CD4-positive, CD25-positive, alpha-beta regulatory T cell (primary cell): ENCODE measurements at places on chromosomes 12 and 14. TPM values are rescaled to one million over a fixed set of nuclear protein-coding genes. Genes with fewer than 3 reads are reported as not detected.

Gene DCAF4
- total RNA-seq, result 32.6 TPM

Gene RIN3
- total RNA-seq, result 120 TPM

DNA sequence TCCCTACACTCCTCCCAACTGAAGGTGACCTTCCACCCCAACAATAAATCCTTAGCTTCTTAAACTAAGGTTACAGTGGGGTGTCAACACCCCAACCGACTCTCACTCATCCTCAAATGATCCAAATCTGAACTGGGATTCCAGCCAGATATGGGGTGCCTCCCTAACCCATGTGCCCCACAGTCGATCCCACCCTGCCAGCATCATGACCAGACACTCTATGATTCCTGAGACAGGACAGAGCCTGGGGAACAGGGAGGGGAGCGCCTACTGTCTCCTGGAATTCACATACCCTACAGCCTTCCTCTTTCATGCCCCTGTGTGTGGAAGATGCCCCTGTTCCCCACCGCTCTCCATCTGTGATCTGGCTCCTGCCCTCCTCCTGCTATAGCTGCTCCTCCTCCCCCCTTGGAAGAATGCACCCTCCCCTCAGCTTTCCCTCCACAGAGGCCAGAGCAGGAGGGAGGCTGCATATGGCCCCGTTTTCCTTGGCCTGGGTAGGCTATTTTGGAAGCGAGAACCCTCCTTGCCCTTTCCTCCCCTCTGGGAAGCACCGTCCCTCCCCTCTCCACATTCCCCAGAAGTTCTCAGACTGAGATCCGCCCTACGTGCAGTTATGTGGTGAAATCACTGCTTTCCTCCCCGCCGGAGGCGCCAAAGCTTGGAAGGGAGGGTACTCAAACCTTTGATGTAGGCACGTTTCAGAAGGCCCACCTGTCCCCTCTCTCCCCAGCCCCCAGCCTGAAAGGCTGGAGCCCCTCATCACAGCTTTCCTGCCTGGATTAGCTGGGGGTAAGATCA lies 48.0 kb downstream of the SMUG1 start:
- no peak for DNase-seq

DNA sequence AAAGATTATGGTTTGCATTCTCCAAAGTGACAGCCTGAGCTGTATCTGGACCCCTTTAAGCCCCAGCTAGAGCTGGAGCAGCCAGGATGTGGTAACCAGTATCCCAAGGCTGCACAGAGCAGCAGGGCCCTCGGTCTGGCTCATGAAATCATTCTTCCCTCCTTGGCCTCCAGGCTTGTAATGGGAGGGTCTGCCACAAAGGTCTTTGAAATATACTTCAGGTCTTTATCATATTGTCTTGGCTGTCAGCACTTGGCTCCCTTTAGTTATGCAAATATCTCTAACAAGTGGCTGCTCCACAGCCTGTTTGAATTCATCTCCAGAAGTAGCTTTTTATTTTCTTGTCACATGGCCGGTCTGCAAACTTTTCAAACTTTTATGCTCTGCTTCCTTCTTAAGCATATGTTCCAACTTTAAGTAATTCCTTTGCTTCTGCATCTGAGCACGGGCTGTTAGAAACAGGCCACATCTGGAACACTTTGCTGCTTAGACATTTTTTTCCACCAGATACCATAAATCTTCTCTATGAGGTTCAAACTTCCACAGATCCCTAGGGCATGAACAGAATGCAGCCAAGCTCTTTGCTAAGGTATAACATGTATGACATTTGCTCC lies 663.4 kb upstream of the MIS18BP1 start:
- no peak for DNase-seq

GRCh38 chr12:40577834-40578233 lies 114.4 kb upstream of the CNTN1 start:
- DNase-seq, result no peak

Gene PMCH
- total RNA-seq, result 1.6 TPM
